ENCODE measurements at places on chromosomes 16 and 17.

GRCh38 chr16:67284699-67285646 is 5.6 kb downstream of the PLEKHG4 start:
- DNase-seq = no peak

- DNase-seq = no peak
Measured at GRCh38 chr17:21304091-21304490, 19.6 kb downstream of the MAP2K3 start.

DNA sequence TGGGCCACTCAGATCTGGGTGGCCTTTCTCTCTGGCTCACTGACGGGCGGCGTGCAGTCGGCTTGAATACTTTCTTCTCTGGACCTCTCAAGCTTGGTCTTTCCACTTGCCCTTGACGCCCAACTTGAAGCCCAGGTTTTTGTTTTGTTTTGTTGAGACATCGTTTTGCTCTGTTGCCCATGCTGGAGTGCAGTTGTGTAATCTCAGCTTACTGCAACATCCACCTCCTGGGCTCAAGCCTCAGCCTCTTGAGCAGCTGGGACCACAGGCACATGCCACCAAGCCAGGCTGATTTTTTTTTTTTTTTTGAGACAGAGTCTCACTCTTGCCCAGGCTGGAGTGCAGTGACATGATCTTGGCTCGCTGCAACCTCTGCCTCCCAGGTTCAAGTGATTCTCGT is 22.7 kb upstream of the KIF19 start:
- no peak for DNase-seq

DNA sequence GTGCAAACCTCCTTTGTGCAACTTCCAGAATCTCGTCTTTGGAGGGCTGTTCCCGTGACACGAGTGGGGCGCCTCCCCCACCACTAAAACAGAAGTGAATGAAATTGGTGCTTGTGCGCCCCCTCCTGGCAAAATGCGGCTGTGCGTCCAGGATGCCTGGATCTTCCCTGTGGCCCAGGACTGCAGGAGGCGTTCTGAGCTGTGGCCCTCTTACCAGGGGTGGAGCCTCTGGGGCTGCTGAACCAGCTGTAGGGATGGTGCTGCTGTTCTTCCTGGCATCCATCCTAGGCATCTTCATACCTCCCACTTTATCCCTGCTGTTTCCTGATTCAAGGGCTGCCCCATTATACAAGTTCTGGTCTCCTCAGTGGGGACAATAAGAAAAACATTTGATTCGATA is 18.5 kb upstream of the NAGLU start:
- DNase-seq = peak; percentile 73

- DNase-seq = no peak
Measured at GRCh38 chr16:73289232-73289631, 241.3 kb upstream of the ZFHX3 start.

GRCh38 chr17:78769196-78769773 is 12.8 kb downstream of the CYTH1 start:
- no peak for DNase-seq

DNA sequence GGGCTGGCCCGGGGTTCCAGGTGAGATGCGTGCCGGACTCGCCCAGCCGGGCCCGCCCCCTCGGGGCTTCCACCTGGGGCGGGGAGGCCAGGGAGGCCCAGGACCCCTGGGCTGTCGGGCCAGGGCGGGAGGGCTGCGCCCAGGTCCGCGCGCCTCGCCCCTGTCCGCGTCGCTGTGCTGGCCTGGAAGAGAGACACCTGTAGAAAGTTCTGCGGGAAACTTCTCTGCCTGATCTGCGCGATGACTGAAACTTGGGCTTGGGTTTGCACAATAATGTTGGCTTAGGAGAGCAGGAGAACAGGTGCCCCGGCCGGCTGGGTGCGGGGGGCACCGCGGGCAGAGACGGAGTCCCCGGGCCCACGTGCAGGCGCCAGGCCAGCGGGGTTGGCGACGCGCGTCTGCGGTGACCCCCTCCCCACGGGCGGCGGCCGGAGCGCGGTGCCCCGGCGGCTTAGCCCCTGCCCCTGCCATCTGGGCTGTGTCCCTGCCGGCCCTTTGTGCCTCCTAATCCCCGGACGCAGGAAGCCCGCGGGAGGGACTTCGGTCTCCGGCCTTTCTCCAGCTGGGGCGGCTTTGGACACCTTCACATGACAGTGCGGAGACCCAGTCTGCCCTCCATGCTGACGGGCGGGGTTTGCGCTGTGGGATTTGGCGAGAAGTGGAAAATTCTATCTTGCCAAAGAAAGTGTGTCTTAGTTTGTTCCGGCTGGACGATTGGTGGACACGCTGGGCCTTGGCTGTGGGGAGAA is 483 bp downstream of the LLGL2 start:
- no peak for DNase-seq

GRCh38 chr17:80504686-80505413 is 28.4 kb upstream of the NPTX1 start:
- DNase-seq = no peak

DNA sequence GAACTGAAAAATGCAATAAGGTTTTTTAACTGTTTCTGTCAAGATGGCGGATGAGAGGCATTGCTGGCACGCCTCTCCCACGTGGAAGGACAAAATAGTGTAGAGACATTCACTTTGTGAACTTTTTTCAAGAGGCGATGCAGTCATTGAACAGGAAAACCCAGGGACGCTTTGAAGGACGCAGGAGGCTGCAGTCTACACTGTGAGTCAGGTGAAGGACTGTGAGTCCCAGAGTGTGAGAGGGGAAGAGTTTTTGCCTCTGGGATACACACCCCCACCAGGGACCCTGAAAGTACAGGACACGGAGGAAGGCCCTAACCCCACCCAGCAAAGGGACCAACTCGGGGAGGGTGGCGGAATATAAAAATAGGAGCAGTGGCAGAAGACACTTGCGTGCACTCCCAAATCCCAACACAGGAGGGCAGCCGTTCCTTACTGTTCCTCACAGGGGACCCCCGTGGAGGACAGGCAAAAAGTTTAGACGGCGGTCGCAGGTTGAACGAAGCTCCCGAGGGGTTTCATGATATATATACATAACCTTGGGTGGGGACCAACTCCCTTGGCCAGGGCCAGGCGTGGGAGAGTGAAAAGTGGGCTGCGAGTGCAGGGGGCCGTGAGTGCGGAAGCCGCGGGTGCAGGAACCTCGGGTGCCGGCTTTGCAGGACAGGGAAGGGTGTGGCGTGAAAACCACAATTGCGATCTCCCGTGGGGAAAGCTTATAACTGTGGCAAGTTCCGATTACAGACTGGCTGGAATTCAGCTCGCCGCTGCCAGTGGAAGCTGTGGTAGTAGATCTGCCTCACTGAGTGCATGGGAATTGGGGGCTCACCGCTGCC is 82.0 kb upstream of the ALOX12 start:
- DNase-seq = peak; percentile 56

DNA sequence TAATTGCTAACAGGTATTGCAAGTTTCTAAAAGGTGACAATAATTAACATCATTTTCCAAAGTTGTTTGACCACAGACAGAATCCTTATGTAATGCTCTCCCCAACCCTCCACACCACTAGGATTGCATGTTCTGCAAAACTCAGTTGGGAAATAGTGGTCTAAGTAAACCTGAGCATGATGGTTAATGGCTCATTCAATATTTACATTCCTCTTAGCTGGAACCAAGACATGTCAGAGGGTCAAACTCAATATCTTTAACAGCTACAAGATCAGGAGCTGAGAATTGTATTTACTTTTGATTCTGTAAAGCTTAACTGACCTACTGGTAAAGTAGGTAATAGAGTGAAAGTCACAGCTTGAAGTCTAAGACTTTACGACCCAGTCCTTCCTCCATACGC is 10.2 kb downstream of the MFSD6L start:
- DNase-seq = no peak

- no peak for DNase-seq
Measured at GRCh38 chr17:72702998-72703397, 389.5 kb downstream of the SLC39A11 start.

GRCh38 chr17:9932491-9932890 is 27.4 kb upstream of the RCVRN start:
- DNase-seq = no peak

GRCh38 chr17:2138761-2139160 is 83.9 kb downstream of the HIC1 start:
- no peak for DNase-seq

GRCh38 chr17:48283907-48284306 is 146.1 kb downstream of the SKAP1 start:
- no peak for DNase-seq

- no peak for DNase-seq
Measured at GRCh38 chr16:89153848-89154271, 17.7 kb upstream of the CDH15 start.

DNA sequence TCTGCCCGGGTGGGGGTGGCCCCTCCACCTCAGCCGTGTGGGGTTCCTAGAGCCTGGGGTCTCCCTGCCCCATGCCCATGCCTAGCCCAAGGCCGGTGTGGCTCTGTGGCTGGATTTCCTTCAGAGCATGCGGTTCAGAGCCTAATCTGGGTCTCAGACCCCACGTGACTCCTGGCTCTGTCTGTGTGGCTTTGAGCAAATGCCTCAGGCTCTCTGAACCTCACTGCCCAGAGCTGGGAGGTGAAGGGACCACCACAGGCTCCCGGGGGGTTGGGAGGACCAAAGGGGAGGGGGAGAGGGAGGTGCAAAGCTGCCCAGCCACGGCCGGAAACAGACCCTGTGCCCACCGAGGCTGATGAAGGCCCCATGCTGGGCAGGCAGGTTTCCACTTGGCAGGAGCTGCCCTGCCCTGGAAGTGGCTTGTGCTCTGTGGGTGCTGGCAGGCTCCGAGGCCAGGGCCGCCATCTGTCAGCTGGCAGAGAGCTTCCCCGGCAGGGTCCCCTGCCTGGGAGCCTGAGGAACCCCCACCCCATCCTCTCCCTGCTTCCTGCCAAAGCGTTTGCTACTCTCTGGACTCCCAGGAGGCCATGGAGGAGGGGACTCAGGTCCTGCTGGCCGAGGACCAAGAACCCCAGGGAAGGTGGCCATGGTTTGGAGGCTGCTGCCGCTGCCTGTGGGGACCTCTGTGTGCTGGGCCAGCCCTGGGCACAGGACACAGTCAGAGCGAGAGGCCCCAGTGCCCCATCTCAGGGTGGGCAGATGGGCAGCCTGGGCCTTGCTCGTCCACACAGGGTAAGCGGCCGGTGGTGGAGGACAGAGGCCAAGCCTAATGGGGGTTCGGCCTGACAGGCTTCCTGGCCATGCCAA is 4.0 kb downstream of the CDH15 start:
- no peak for DNase-seq

GRCh38 chr17:19652595-19652994 is 4.0 kb downstream of the ALDH3A2 start:
- no peak for DNase-seq

GRCh38 chr16:67844497-67844896 is 2.2 kb upstream of the NUTF2 start:
- DNase-seq = no peak

GRCh38 chr17:8709006-8709405 is 35.6 kb downstream of the CCDC42 start:
- DNase-seq = no peak

- no peak for DNase-seq
Measured at GRCh38 chr17:29154516-29155226, 25.5 kb downstream of the MYO18A start.

DNA sequence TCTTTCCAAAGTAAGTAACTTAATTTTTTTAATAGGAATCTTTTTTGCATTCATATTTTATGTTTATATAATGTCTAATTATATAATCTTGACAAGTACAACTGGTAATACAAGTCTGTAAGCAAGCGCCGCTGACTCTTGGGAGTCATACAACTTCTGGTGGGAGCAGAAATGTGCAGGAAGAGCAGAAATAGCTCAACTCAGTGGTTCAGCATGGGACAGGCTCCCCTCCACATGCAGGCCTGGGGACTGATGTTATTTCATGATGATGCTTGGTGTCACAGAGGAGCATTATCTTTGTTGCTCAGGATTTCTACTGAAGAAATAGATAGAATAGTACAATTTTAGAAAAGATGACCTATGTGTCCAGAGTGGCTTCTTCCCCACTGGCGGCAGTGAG is 10.7 kb downstream of the UQCRC2 start:
- no peak for DNase-seq

- DNase-seq = no peak
Measured at GRCh38 chr16:50160495-50161164, 7.5 kb downstream of the TENT4B start.

GRCh38 chr17:69179227-69179952 is 37.7 kb upstream of the ABCA6 start:
- DNase-seq = no peak

- no peak for DNase-seq
Measured at GRCh38 chr17:3959295-3959899, 4.8 kb downstream of the ATP2A3 start.

GRCh38 chr16:71537643-71538042 is 11.4 kb downstream of the CHST4 start:
- peak; percentile 3 for DNase-seq

DNA sequence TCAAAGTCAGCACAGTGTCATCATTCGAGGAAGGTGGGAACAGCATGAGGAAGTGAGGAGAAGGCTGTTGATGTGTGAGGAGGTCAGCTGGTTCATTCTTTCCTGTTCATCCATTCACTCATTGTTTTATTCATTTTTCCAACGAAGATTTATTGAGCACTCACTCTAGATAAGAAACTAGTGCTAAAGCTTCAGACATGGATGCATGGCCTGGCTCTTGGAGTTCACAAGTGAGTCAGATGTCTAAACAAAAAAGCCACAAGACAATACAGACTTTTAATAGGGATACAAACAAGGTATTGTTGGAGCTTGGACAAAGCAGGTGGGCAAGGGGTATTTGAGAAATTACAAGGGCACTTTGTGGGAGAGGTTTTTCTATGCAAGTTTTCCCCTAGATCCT is 31.3 kb upstream of the MPHOSPH6 start:
- DNase-seq = no peak

DNA sequence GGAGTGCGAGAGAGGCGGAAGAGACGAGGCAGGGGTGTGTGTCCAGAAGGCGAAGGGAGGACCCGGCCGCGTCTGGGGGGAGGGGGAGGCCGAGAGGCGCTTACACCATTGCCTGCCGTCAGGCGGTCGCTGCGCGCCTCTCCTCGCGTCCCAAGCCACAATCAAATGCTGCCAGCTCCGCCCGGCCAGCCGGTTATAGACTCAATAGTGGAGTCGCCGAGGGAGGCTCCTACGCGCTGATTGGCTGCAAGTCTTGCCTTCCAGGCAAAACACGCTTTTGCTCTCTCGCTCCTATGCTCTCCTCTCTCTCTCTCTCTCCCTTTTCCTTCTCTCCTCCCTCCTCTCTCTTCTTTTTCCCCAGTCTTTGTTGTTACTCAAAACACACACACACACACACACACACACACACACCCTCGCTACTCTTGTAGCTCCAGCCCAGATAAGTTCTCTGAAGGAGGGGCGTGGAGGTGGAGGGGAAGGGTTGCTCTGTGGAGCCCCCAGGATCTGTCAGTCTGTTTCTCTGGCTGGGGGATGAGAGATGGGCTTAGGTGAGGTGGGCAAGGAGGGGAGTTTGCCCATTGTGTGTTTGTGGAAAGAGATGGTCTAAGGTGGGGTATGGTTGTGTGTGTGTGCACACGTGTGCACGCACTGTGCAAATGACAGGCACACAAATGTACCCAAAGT is at the start of gene DLX3:
DLX3 (minus strand) TSS at position 170 of the 684 bp plus-strand sequence. CDS start 226 bp downstream, outside the sequence.
- DNase-seq = no peak

DNA sequence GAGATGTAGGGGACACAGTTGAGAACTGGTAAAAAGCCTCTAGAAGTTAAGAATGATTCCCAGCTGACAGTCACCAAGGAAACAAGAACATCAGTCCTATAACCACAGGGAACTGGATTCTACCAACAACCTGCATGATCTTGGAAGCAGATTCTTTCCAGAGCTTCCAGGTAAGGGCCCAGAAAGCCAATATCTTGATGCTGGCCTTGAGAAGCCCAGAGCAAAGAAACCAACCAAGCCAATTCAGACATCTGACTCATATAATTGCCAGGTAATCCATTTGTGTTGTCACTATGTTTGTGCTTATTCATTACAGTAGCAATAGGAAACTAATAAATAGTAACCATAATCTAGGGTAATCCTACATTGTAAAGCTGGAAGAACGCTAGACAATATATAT is 81.6 kb downstream of the CACNG1 start:
- DNase-seq = no peak

All from T follicular helper cell (primary cell).